Endothelial cell of coronary artery (primary cell): ENCODE measurements at places on chromosomes 6 and 20. TPM values are rescaled to one million over a fixed set of nuclear protein-coding genes. Genes with fewer than 3 reads are reported as not detected.

Gene IDH3B
- 108 and 134 TPM in 2 replicates for total RNA-seq

Gene TAAR9
- not detected in 2 replicates for total RNA-seq

Gene NMBR
- total RNA-seq: not detected in 2 replicates

Gene COL9A3
- total RNA-seq: 0.19 and 0.27 TPM in 2 replicates

Gene MRPS26
- 41.4 and 48.8 TPM in 2 replicates for total RNA-seq

Gene VGLL2
- total RNA-seq: not detected in 2 replicates

Gene KCNQ5
- 1.4 TPM in 1 of 2 replicates, not detected in the other for total RNA-seq

Gene CFB
- total RNA-seq: 0.90 and 4.7 TPM in 2 replicates

Gene GSTA1
- total RNA-seq: not detected in 2 replicates

Gene GMNN
- 21.6 and 28.3 TPM in 2 replicates for total RNA-seq

Gene PXMP4
- 3.8 and 4.5 TPM in 2 replicates for total RNA-seq

Gene OR2H2
- total RNA-seq: not detected in 2 replicates

Gene COQ3
- 3.0 and 4.8 TPM in 2 replicates for total RNA-seq

Gene CAGE1
- 0.09 and 0.19 TPM in 2 replicates for total RNA-seq

Gene DPPA5
- not detected in 2 replicates for total RNA-seq

Gene TCP11
- total RNA-seq: 0.09 TPM in 1 of 2 replicates, not detected in the other

Gene UBD
- total RNA-seq: 1.2 and 4.9 TPM in 2 replicates

Gene MOCS3
- 7.5 and 8.6 TPM in 2 replicates for total RNA-seq

Gene HSPA12B
- total RNA-seq: 11.6 and 18.0 TPM in 2 replicates

Gene ALDH8A1
- 0.18 and 0.38 TPM in 2 replicates for total RNA-seq

Gene BMP2
- 6.7 and 16.6 TPM in 2 replicates for total RNA-seq

Gene NINL
- total RNA-seq: 7.6 and 9.3 TPM in 2 replicates

Gene DDAH2
- 82.0 and 106 TPM in 2 replicates for total RNA-seq

Gene SAPCD1
- total RNA-seq: 0.81 and 1.3 TPM in 2 replicates

Gene POLR3F
- total RNA-seq: 11.6 and 12.3 TPM in 2 replicates

Gene LGSN
- not detected in 2 replicates for total RNA-seq

Gene TNNC2
- total RNA-seq: not detected in 2 replicates

Gene ACSS1
- total RNA-seq: 6.1 and 8.7 TPM in 2 replicates

Gene HLA-DPA1
- 1.9 and 3.5 TPM in 2 replicates for total RNA-seq

Gene NTSR1
- total RNA-seq: 0.19 and 0.27 TPM in 2 replicates

Gene EPPIN
- not detected in 2 replicates for total RNA-seq

Gene STX11
- 5.7 and 10.4 TPM in 2 replicates for total RNA-seq

Gene LINC00237
- not detected in 2 replicates for total RNA-seq
